ENCODE measurements at places on chromosomes 4 and X.
A peak's percentile ranks its signal among the peaks of the same experiment; 100 is the strongest.

DNA sequence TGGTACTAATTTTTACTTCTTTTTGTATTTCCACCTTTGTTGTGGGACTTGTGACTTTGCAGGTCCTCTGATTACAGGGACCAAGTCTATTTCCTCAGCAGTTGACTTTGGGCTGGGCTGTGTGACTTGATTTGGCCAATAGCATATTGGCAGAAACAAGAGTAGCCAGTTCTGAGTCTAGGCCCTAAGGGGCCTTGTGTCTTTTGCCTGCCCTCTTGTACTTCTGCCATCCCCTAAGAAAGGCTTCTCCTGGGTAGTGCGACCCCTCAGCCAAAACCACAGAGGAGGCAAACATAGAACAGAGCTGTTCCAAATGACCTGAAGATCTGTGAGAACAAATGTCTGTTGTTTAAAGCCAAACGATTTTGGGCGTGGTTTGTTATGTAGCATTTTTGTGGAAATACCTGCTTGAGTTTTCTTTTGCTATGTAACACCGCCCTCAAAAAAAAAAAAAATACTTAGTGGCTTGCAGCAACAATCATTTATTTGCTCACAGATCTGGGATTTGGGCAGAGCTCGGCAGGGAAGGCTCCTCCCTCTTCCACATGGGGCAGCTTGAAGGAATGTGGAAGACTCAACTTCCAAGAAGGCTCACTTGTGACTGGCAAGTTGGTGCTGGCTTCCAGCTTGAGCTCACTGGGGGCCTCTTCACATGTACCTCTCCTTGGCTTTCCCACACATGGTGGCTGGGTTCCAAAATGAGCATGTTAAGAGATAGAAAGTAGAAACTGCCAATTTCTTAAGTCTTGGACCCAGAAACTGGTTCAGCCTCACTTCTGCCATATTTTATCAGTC lies 423.0 kb upstream of the CNKSR2 start:
- DNase-seq: no peak

- no peak for DNase-seq
These were observed 7.8 kb upstream of the SH3TC1 start for GRCh38 chr4:8191136-8191747.

DNA sequence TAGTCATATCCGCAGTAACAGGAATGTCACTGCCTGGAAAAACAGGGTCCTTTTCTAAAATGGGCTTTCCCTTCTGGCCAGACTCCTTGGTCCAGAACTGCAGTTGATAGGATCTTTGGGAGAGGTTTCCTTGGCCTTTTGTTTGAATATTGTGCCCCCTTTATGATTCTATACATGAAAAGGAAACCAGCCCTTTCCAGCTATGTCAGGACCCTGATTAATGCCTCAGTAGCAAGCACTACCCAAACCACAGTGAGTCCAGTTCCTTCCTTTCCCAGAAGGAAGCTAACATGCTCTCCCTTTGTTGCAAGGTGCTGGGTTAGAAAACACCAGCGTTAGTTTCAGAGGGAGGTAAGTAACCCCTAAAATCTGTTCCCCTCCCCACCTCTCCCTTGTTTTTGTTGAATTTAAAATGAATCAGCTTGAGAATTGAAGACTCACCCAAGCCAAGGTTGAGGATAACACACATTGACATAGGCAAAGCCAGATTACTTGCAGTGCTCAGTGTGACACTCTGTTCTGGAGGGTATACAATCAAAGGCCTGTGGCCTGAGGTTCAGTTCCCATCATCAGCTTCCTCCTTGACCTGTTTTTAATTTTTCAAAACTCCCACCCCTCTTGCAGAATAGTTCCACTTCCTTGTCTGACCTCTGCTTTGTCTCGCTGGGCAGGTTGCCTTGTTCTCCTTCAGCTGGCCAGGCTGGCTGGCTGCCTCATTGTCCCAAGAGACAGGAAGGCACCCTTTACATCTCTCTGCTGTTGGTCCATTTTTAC lies 87.6 kb upstream of the PLAC1 start:
- no peak for DNase-seq

DNA sequence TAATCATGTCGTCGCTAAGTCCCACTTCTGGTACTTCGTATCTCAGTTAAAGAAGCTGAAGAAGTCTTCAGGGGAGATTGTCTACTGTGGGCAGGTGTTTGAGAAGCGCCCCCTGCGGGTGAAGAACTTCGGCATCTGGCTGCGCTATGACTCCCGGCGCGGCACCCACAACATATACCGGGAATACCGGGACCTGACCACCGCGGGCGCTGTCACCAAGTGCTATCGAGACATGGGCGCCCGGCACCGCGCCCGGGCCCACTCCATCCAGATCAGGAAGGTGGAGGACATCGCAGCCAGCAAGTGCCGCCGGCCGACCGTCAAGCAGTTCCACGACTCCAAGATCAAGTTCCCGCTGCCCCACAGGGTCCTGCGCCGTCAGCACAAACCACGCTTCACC lies 11.3 kb downstream of the PNCK start:
- no peak for DNase-seq

GRCh38 chrX:136608295-136608933 lies 39.5 kb upstream of the CD40LG start:
- peak; percentile 13 for DNase-seq

- no peak for DNase-seq
These were observed 69.6 kb downstream of the PPP2R2C start for GRCh38 chr4:6402566-6403399.

- no peak for DNase-seq
These were observed 23.4 kb downstream of the ARHGEF9 start for GRCh38 chrX:63761639-63762038.

DNA sequence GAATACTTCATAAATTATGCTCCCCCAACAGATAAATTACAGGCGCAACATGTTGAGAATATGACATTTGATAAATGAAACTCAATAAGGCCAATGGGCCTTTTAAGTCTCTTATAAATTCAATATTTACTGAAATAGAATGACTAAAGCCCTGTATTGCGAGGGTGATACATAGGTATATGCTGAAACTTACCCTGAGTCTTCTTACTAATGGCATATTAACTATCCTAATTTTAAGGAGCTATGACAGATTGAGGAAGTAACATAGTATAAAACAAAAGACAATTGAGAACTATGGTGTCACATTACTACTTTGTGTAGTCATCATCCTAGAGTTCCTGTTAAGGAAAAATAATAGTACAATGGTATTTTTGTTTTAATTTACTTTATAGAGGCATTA lies 440.7 kb downstream of the IL15 start:
- no peak for DNase-seq

All from fibroblast of gingiva (primary cell).